Activated effector memory CD4-positive, alpha-beta T cell treated with Interleukin-2 at 50 U/mL for 16 hours (primary cell): ENCODE measurements at places on chromosomes 3 and 15.

DNA sequence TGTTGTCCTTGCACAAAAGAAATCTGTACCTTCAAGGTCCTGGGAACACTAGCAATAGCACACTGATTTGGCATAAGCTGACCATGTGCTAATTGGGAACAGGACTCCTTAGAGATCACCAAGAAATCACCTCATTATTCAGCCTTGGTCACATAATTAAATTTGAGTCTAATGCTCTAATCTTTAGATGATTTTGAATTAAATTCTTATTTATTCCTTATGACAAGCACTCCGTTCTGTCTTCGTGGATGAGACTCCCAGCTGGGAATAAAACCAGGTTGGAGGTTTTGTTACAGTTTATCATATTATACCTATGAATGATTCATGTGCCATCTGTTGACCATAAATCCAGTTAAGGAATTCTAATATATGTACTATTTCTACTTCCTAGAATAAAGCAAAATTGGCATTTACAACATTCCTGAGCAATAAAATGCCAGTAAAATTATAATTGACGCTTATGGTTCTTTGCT lies 162.2 kb downstream of the MYRIP start:
- DNase-seq = no peak

- no peak for DNase-seq
These were observed 474.5 kb downstream of the CADM2 start for GRCh38 chr3:85433319-85433718.

DNA sequence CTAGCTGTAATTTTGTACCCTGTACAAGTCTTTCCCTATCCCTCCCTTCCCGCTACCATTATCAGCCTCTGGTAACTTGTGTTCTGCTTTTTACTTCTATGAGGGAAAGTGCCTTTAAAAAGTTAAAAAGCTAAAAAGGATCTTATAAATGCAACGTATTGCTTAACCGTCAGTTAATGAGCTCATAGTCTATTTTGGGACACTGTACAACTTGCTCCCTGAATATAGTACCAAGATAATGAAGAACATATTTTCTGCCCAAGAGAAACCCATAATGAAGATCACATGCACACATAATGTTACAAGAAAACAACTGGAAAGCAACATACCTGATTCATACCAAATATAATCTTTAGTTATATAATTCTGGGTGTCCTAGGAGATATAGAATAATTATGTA lies 22.6 kb downstream of the ZIC1 start:
- no peak for DNase-seq

- no peak for DNase-seq
These were observed 29.7 kb downstream of the ZBBX start for GRCh38 chr3:167350245-167350862.

DNA sequence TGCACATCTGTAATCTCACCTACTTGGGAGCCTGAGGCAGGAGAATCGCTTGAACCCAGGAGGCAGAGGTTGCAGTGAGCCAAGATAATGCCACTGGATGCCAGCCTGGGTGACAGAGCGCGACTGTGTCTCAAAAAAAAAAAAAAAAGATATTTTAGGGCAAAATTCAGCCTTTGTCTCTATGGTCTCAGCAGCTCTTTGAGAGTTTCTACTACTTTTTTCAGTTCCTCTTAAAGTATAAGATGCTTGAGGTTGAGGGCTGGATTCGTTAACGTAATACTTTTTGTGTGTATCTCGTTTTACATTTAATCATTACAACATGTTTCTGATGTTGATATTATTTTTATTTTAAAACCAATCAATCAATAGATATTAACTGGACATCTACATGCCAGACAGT lies 381.2 kb upstream of the TBL1XR1 start:
- no peak for DNase-seq
